SW480 (cell line): ENCODE measurements at places on chromosomes 2 and 18.

DNA sequence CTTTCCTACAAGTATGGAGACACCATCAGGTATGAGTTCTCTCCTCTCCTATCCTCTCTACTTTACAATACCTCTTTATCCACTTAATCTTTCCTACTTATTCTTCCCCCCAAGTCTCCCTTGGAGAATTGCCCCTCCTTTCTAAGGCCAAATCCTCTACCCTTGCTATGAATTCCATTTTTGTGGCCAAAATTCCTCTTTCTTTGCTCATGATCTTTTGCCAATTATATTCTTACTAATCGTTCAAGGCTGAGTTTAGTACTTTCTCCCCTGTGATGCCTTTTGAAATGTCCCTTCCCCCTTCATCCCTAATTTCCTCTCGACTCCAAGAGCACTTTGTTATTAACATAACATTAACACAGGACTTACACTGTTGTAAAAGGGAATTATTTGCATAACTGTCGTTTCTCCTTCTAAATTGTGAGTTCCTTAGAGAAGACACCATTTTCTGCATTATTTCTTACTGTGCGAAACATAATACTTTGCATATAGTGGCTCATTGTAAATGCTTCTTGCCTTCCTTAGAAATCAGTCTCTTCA lies 133.4 kb downstream of the KCTD1 start:
- DNase-seq = no peak

DNA sequence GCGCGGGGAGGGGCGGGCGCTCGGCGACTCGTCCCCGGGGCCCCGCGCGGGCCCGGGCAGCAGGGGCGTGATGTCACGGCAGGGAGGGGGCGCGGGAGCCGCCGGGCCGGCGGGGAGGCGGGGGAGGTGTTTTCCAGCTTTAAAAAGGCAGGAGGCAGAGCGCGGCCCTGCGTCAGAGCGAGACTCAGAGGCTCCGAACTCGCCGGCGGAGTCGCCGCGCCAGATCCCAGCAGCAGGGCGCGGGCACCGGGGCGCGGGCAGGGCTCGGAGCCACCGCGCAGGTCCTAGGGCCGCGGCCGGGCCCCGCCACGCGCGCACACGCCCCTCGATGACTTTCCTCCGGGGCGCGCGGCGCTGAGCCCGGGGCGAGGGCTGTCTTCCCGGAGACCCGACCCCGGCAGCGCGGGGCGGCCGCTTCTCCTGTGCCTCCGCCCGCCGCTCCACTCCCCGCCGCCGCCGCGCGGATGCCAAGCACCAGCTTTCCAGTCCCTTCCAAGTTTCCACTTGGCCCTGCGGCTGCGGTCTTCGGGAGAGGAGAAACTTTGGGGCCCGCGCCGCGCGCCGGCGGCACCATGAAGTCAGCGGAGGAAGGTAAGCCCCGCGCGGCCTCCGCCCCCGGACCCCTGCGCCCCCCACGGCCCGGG lies at the start of gene NFATC1:
Gene NFATC1 (plus strand): TSS at position 170 of the 644 bp plus-strand sequence. CDS start 295 bp downstream, at position 465.
- peak; percentile 38 for DNase-seq

DNA sequence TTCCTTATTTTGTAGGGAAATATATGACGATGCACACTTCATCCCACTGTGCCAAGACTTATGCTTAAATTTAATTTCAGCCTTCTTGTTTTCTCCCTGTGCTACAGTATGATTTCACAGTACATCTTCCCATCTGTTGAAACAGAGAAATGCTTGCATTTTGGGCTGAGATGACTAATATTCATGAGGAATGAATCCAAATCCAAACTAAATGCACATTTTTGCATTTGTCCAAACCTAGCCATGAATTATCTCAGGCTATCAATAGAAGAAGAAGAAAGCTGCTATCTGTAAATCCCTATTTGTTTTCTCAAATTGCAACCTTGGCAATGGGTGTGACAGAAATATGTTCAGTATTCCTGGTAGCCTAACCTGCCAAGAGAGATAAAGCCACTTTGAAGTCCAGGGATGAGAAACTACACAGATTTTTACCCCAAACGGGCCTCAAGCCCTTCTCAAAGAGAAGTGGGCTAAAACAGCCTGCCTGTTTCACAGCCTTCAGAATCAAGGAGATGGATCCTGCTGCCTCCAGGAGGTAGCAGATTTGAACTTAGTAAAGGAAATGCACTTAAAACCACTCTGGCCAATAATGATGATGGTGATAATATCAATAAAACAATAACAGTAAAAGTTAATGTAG lies 306.9 kb upstream of the NT5C1B start:
- no peak for DNase-seq

GRCh38 chr2:73907840-73908452 lies 15.1 kb downstream of the ACTG2 start:
- DNase-seq = peak; percentile 23

DNA sequence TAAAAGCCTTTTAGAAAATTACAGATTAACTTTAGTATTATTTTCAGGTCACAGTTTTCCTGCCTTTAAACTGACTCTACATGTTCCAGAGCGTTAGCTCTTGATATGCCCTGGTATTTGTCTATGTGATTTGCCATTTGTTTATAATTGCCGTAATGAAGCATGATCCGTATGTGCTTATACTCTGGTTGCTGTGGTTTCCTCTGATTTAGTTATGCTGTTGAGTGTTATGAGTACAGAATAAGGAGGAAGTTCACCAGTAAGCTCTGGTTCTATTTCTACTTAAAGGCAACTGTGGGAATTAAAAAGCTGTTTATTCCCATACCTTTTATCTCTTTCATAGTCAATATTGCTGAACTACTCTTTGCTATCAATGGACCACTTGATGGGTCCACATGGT lies 123.5 kb downstream of the OSBPL6 start:
- no peak for DNase-seq

DNA sequence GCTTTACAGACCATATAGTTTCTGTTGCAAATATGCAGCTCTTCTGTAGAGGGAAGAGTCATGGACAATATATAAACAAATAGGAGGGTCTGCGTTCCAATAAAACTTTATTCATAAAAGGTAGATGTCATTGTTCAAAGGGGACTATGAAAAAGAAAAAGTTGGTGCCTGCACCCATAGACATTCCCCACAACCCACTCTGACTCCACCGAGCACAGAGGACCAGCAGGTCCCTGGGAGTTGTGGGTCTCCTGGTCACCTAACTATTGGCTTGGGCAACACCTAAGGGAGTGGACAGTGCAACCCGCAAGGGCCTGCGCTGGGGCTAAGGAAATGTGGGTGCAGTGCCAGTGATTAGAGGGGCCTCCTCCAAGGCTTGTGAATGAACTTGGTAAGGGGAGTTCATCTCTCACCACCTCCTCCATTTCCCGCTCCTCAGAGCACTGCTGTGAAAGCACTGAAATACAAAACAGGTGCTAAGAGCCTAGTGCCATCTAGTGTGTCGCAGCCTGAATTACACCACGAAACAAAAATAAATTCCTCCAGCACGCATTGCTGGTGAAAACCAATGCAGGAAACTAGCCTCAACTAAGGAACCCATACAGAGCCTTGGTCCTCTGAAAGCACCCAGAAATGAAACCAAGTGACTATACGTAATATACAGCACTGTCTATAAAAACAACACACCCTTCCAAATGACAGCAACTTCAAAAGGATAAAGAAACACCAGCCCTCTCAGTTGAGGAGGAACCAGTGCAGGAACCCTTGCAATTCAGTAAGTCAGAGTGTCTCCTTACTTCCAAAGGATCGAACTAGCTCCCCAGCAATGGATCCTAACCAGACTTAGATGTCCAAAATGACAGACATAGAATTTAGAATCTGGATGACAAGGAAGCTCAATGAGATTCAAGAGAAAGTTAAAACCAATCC lies 166.6 kb downstream of the RNF144A start:
- DNase-seq = peak; percentile 45

- no peak for DNase-seq
These were observed 162.2 kb downstream of the PKP4 start for GRCh38 chr2:158618891-158619490.

DNA sequence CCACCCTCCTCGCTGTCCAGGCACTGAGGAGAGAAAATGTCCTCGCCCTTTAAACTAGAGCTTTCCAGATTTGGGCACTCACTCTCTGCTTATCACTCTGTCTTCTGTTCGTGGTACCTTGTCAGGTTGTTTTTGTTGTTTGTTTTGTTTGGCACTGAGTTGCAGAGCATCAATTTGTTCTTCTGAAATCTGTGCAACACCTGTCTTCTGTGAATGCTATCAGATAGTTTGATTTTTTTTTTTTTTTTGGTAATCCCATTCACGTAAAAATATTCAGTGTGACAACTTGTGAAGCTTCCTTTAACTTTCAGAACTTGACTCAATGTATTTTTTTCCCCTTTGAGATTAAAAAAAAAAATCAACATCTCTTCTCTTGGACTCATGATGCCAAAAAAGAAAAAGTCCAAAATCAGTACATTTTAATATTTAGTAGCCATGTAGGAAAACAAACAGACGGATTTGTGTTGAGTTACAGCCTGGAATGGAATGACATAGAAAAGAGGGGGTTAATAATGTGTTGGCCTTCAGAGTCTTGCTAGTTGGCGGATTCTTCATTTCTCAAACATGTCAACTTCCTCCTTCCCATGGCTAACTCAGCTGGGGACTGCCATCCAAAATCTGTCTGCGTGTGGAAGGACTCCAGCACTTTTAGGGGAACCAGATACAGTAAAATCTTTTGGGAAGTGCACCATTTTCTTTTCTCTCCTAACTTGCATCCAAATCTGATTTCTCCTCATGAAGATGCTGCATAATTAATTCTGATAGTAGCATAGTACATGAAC lies 1.6 kb downstream of the TMEM178A start:
- DNase-seq = no peak

- DNase-seq = no peak
These were observed 82.2 kb upstream of the ITGA4 start for GRCh38 chr2:181374781-181375675.

DNA sequence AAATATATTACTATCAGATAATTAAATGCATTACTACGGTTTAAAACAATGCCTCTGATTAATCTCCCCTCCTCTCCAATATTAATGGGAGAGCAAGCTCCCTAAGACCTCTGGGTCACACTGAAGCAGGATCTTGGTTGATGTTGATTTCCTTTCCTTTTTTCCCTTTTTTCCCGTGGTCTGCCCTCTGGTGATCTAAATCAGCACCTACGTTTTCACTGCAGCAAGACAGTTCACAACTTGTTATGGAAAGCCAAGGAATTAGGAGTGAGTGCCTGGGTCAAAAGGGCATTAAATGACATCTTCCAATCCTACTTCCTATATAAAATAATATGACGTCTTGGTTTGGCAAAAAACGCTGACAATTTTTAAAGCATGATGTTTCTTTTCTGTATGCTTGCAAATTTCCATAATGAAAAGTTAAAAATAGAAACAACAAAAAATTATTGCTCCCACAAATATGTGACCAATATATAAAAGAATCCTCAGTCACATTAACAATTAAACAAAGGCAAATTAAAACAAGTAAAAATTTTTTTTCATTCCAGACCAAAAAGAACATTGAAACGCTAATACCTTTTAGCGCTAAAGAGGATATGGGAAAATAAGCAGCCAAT lies 7.9 kb upstream of the CFAP36 start:
- peak; percentile 59 for DNase-seq

GRCh38 chr18:10122988-10123950 lies 209.5 kb downstream of the VAPA start:
- DNase-seq = no peak

- no peak for DNase-seq
These were observed 144.7 kb upstream of the PGAP1 start for GRCh38 chr2:197071213-197071612.

DNA sequence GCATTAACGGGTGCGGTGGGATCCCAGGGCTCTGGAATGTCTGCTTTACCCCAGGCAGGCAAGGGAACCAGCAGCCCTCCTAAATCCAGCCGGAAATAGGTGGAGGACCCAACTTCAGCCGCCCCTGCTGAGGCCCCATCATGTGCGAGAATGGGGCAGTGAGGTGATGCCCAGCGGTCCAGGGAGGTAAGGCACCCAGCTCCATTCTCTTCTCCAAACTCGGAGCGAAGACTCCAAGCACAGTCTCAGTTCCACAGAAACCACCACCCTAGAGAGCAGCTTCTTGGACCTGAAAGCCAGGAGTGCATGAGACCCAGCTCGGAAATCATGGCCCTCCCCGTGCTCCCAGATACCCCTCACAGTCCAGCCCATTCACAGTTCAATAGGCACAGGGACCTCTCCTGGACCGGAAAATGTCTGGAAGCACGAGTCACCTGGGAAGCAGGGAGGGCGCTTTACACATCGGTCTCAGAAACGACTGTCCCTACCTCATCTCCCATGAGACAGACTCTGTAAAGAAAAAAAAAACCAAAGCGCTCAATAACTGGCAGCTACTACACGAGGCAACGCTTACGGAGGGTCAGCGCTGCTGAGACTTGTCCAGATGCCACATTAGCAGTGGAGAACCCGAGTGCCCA lies 2.0 kb downstream of the SDC1 start:
- DNase-seq = no peak

GRCh38 chr2:109126501-109126860 lies 2.5 kb upstream of the SH3RF3 start:
- DNase-seq = peak; percentile 95

- DNase-seq = no peak
These were observed 26.7 kb upstream of the ASPRV1 start for GRCh38 chr2:69988086-69988635.

DNA sequence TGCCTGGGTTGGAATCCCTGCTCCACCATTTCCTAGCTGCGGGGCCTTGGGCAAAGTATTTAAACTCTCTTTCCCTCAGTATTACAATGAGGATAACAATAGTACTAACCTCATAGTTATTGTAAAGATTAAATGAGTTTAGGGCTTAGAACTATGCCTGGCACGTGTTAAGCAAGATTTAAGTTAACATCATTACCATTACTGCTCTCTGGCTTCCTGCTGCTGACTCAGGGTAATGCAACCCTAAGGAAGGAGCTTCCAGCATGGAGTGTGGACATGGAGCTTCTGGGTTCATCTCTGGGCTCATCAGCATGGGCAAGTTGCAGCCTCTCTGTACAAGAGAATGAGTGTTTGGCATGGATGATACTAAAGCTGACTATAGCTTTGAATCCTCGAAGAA lies 374.2 kb upstream of the MAP2 start:
- DNase-seq = no peak

GRCh38 chr2:189982780-189983394 lies 79.6 kb downstream of the MSTN start:
- no peak for DNase-seq

DNA sequence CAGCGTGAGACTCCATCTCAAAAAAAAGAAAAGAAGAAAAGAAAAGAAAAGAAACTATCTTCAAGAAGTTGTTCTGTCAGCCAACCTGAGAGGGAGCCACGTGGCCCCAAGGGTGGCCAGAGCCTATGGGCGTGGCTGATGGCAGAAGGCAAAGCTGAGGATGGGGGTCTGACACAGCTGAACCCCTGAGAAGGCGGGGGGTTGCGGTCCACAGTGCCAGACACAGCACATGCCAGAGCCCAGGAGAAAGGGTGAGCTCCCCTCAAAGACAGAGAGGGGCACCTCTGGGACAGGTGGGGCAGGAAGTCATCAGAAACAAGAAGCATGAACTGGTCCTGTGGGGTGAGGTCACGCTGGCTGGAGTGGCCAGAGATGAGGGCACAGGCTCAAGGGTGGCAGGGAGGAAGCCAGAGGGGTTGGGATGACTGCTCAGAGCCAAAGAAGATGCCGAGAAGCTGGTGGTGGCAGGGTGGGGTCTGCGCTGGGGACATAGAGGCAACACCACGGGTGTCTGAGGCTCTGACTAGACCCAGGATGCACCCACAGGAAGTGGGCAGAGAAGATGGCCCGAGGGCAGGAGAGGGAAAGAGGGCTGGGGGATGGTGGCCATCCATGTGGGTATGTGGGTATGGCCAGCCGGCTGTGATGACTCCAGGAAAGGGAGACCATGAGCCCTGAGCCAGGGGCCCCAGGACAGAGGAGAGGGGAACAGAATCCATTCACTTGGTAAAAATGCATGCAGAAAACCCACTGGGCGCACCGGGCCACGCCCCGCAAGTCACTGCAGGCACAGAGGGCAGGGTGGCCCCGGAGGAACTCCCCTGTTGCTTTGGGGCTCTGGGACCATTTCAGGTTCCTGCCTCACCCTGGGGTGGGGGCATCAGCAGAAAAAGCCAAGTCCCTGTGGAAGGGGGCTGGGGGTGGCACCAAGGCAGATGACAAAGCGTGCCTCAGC lies 8.4 kb downstream of the KIF1A start:
- DNase-seq = no peak
